Esophagus mucosa (tissue), 1 donor: ENCODE measurements at places on chromosomes 12 and 14. TPM values are rescaled to one million over a fixed set of nuclear protein-coding genes. Genes with fewer than 3 reads are reported as not detected.

CMKLR1 gene
- total RNA-seq, result 0.56 TPM

RASSF8 gene
- total RNA-seq, result 4.3 TPM

GLS2 gene
- total RNA-seq, result 2.6 TPM

CLEC4D gene
- 0.24 TPM for total RNA-seq

CEP170B gene
- total RNA-seq, result 28.1 TPM

KCNK10 gene
- total RNA-seq, result 3.9 TPM

RAB21 gene
- 60.7 TPM for total RNA-seq

CCDC38 gene
- not detected for total RNA-seq

RAD51AP1 gene
- 7.9 TPM for total RNA-seq

SERPINA3 gene
- total RNA-seq, result 22.9 TPM

ZNF410 gene
- 33.2 TPM for total RNA-seq

TMEM132D gene
- total RNA-seq, result not detected

YLPM1 gene
- 30.6 TPM for total RNA-seq

SLC16A7 gene
- 52.4 TPM for total RNA-seq

HCAR2 gene
- total RNA-seq, result 29.7 TPM

KRT81 gene
- not detected for total RNA-seq

CCDC197 gene
- not detected for total RNA-seq

TC2N gene
- 52.5 TPM for total RNA-seq

TGM1 gene
- 1,652 TPM for total RNA-seq

ABCD2 gene
- total RNA-seq, result 0.12 TPM

EML5 gene
- 1.4 TPM for total RNA-seq

APOF gene
- total RNA-seq, result not detected

WDHD1 gene
- total RNA-seq, result 8.7 TPM

SRRM4 gene
- not detected for total RNA-seq

RNF212B gene
- not detected for total RNA-seq

FSCB gene
- not detected for total RNA-seq

ADCY6 gene
- 11.1 TPM for total RNA-seq

NID2 gene
- total RNA-seq, result 2.3 TPM

CHURC1 gene
- 38.6 TPM for total RNA-seq

PIANP gene
- total RNA-seq, result not detected

ARHGAP5 gene
- total RNA-seq, result 111 TPM

SDSL gene
- 2.3 TPM for total RNA-seq
